ENCODE measurements at places on chromosomes 7 and 10. TPM values are rescaled to one million over a fixed set of nuclear protein-coding genes. Genes with fewer than 3 reads are reported as not detected.

The IDI2 gene
- polyA plus RNA-seq: not detected

The ACSM6 gene
- polyA plus RNA-seq: 0.63 TPM

The HOXA6 gene
- polyA plus RNA-seq: 13.9 TPM

GRCh38 chr7:158782761-158783401 lies 46.4 kb downstream of the ESYT2 start:
- DNase-seq: no peak

GRCh38 chr10:86049442-86049841 lies 317.2 kb downstream of the GRID1 start:
- DNase-seq: no peak

DNA sequence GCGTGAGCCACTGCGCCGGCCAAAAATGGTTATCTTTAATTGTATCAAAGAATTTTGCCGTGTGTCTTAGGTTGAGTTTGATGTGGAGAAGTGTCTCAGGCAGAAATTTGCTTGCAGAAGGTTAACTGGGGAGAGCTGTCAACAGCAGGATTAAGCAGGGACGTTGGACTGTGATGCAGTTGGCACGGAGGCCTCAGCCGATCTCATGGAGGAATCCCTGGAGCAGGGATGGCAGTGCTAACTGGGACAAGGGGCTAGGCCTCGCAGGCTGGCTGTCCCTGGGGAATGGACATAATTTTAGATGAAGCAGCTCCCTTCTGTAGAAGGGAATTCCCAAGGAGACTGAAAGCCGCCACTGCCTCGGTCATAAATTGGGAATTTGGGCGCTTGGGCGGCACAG lies 12.3 kb upstream of the KIF5B start:
- DNase-seq: no peak

- no peak for DNase-seq
Observed at GRCh38 chr10:43390333-43390732, 18.7 kb downstream of the HNRNPF start.

- DNase-seq: peak; percentile 50
Observed at GRCh38 chr7:80428161-80429054, 83.5 kb downstream of the GNAT3 start.

DNA sequence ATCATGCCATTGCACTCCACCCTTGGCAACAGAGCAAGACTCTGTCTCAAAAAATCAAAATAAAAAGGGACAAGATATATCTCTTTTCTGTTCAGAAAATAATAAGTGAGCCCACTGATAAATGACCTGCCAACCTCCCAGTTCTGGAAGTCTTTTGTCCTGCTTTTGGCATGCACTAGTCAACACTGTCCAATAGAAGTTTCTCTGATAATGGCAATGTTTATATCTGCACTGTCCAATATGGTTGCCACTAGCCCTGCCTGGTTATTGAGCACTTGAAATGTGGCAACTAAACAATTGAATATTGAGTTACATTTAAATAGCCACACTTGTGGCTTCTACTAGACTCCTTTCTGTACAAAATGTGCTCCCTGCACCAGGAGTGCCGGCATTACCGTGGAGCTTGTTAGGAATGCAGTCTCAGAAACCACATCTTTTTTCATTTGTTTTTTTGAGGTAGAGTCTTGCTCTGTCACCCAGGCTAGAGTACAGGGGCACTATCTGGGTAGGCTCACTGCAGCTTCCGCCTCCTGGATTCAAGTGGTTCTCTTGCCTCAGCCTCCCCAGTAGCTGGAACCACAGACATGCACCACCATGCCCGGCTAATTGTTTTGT lies 229.7 kb downstream of the CACNB2 start:
- no peak for DNase-seq

All from right lung (tissue), 10 donors.